ENCODE measurements at places on chromosomes 3 and 15.

- DNase-seq, result no peak
These were observed 530.2 kb downstream of the NR2F2 start for GRCh38 chr15:96860741-96861140.

- DNase-seq, result no peak
These were observed 103.4 kb downstream of the CNTN3 start for GRCh38 chr3:74511078-74511477.

DNA sequence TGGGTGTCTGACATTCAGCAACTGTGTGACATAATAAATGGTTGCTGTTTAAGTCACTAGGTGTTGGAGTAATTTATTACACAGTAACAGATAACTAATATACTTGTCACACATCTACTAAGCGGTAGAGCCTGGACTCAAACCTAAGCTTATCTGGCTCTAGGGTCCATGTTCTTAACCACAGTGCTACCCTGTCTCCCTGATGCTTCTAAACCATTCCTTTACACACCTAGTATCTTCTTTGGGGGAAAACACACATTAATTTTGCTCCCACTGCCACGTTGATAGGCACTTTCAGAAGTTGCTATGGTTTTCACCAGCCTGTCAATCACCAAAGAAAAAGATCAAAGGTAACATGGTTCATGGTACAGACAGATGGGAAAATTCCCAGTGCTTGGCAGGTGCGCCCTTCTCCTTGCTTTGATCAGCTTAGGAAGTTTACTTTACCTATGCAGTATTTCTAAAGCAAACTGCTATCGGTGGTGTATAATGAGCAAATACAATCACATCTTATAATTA, 150.8 kb downstream of the PDZRN3 start:
- DNase-seq, result no peak

- no peak for DNase-seq
These were observed 6.8 kb downstream of the ALDH1A2 start for GRCh38 chr15:58058729-58059128.

DNA sequence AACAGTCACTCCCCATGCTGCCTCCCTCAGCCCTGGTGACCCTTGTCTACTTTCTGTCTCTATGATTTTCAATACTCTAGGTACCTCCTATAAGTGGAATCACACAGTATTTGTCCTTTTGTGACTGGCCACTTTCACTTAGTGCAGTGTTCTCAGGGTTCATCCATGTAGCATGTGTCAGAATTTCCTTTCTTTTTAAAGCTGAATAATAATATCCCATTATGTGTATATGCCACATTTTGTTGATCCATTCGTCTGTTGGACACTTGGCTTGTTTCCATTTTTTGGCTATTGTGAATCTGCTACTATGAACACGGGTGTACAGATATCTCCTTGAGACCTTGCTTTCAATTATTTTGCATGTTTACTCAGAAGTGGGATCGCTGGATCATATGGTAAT, 34.1 kb downstream of the PML start:
- no peak for DNase-seq

Data from brain microvascular endothelial cell (primary cell).